Keratinocyte (primary cell): ENCODE measurements at places on chromosomes 4 and X. TPM values are rescaled to one million over a fixed set of nuclear protein-coding genes. Genes with fewer than 3 reads are reported as not detected.

DNA sequence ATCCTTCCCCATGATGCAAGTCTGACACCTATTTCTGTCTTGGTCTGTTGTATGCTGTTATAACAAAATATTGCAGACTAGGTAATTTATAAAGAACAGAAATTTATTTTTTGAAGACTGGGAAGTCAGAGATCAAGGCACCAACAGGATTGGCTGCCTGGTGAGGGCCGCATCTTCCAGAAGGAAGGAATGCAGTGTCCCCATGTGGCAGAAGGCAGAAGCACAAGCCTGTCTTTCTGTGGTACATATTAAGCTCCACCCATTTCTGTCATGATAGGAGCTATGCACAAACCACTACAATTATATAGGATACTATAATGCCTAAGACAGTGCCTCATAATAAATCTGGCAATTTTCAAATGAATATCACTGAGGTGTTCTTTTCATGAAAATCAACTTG is 502.3 kb upstream of the DIAPH2 start:
- DNase-seq: no peak
- H3K4me1 ChIP-seq: peaks cover 2% of the 10 kb centered on the region
- no peaks in the 10 kb centered on the region for H3K36me3 ChIP-seq
- H3K4me3 ChIP-seq: no peak overlapping the region

DNA sequence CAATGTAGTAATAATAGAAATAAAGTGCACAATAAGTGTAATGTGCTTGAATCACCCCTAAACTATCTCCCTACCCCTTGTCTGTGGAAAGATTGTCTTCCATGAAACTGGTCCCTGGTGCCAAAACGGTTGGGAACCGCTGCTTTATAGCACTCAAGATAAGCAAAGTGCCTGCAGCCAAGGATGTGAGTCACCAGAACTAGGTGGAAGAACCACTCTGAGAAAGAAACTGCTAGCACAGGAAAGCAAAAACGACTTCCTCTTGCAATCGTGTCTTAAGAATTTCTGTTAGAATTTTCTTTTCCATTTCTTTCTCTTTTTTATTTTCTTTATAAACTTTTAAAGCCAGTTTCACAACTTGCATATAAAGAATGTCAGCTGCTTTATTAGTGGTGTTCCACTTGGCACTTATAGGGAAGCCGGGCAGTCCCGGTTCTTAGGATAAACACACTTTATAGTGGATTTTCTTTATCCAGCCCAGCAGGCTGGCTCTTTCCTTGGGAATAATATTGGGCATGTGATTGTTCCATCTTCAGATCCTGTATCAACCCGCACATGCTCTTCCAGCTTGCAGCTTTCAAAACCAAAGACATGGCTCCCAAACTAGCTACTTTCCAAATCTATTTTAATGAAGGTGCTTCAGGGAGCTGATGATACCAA is 32.3 kb upstream of the CXCL8 start:
- peak overlapping the region; percentile 36 for H3K4me3 ChIP-seq
- no peak for DNase-seq
- no peaks in the 10 kb centered on the region for H3K36me3 ChIP-seq
- no peaks in the 10 kb centered on the region for H3K27me3 ChIP-seq
- peaks cover 62% of the 10 kb centered on the region for H3K4me1 ChIP-seq
- H3K27ac ChIP-seq: peak overlapping the region; percentile 86

DNA sequence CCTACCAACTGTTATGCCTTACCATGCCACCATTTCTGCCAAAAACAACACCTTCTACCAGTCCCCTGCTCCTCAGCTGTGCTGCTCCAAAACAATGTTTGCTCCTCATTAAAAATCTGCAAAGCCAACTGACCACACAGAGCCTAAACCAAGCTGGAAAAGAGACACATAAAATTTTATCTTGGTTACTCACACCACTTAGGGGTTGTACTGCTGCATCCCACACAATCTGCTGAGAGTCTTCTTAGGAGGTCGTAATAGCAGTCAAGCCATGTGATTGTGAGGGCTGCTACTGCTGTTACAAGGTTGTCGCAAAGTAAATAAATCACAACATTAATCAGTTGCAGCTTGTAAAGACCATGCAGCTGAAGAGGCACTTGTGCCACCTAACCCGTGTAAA is 607.4 kb upstream of the FAM241A start:
- no peaks in the 10 kb centered on the region for H3K27me3 ChIP-seq
- no peak overlapping the region for H3K4me3 ChIP-seq
- no peaks in the 10 kb centered on the region for H3K4me1 ChIP-seq
- no peaks in the 10 kb centered on the region for H3K36me3 ChIP-seq
- no peak overlapping the region for H3K27ac ChIP-seq

DNA sequence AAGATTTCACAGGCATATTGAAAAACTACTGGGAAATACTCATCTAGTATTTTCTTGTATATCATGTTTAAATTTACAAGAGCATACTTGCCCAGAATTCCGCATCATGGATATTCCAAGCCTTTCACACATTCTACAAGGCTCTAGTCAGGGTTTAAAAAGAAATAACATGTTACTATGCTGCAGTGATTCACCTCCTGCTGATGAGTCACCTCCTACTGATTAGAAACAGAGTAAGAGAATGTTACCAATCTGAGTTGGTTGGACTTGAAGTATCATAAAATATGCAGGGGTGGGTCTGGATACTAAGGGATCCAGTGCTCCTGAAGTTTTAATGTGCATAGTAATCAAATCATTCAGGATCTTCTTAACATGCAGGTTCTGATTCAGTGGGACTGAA is 192.0 kb upstream of the ANK2 start:
- peaks cover 17% of the 10 kb centered on the region for H3K4me1 ChIP-seq
- no peak overlapping the region for H3K4me3 ChIP-seq
- peak overlapping the region; percentile 64 for H3K27ac ChIP-seq
- peak; percentile 92 for DNase-seq
- no peaks in the 10 kb centered on the region for H3K36me3 ChIP-seq

GRCh38 chrX:16113978-16114565 is 9.3 kb upstream of the GRPR start:
- DNase-seq: no peak
- no peak overlapping the region for H3K4me3 ChIP-seq
- no peaks in the 10 kb centered on the region for H3K36me3 ChIP-seq
- no peaks in the 10 kb centered on the region for H3K4me1 ChIP-seq

- no peak overlapping the region for H3K27ac ChIP-seq
- H3K27me3 ChIP-seq: peaks cover 5% of the 10 kb centered on the region
- DNase-seq: no peak
- H3K36me3 ChIP-seq: no peaks in the 10 kb centered on the region
- H3K4me1 ChIP-seq: no peaks in the 10 kb centered on the region
Observed at GRCh38 chr4:81257021-81257420, 42.0 kb upstream of the PRKG2 start.

CAPN6 gene
- polyA plus RNA-seq: 0.03 to 0.06 TPM (median 0.03 TPM) in 3 replicates

IQCM gene
- not detected in 3 replicates for polyA plus RNA-seq

ADGRA3 gene
- polyA plus RNA-seq: 35.1 to 38.7 TPM (median 36.4 TPM) in 3 replicates

HTN3 gene
- not detected in 3 replicates for polyA plus RNA-seq

CLDN34 gene
- 0.05 to 0.10 TPM in 2 of 3 replicates, not detected in the other for polyA plus RNA-seq

PTCHD1 gene
- under 0.01 TPM in 1 of 3 replicates, not detected in the others for polyA plus RNA-seq
